ENCODE measurements at places on chromosomes 5 and 9. TPM values are rescaled to one million over a fixed set of nuclear protein-coding genes. Genes with fewer than 3 reads are reported as not detected.

DNA sequence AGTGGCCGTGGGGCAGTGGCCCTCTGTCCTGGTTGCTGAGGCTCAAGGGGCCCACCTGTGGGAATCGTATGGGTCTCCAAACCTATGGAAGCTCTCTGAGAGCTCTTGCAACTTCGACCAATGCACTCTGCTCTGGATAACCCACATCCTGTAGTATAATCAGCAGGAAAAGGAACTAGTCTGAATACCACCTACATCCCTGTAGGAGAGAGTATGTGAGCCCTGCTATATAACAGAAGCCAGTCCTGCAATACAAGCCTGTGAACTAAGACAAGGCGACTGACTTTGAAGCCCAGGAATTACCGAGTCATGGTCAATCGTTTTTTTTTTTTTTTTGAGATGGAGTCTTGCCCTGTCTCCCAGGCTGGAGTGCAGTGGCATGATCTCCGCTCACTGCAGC, 29.8 kb upstream of the BICD2 start:
- no peak for DNase-seq

DNA sequence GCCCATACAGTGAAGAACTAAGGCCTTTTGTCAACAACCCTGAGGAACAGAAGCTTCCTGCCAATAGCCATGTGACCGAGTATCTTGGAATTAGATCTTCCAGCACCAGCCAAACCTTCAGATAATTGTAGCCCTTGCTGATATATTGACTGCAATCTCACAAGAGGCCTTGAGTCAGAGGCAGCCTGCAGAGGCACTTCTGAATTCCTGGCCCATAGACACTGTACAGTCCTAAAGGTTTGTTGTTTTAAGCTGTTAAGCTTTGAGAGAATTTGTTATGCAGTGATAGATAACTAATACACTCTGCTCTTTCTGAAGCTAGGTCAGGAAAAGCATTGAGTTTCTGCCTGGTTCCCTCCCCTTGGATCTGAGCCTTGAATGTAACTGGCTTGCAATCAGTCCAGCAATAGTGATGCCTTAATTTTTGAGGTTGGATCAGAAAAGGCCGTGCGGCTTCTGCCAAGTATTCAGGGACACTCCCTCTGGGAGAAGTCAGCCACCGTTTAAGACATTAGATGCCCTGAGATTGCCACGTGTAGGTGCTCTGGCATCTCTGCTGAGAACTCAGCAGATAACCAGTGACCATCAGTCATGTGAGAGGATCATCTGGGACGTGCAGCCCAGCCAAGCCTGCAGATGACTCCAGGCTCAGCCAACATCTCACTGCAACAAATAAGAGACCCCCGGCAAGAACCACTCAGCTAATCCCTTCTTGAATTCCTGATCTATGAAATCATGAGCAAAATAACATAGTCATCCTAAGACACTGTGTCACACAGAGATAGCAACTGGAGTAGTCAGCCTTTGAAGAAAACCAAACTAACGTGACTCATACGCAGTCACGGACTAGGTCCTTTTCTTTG, 126.8 kb upstream of the STC2 start:
- DNase-seq = no peak

GRCh38 chr5:78905084-78905938, 79.8 kb downstream of the ARSB start:
- DNase-seq = no peak

DNA sequence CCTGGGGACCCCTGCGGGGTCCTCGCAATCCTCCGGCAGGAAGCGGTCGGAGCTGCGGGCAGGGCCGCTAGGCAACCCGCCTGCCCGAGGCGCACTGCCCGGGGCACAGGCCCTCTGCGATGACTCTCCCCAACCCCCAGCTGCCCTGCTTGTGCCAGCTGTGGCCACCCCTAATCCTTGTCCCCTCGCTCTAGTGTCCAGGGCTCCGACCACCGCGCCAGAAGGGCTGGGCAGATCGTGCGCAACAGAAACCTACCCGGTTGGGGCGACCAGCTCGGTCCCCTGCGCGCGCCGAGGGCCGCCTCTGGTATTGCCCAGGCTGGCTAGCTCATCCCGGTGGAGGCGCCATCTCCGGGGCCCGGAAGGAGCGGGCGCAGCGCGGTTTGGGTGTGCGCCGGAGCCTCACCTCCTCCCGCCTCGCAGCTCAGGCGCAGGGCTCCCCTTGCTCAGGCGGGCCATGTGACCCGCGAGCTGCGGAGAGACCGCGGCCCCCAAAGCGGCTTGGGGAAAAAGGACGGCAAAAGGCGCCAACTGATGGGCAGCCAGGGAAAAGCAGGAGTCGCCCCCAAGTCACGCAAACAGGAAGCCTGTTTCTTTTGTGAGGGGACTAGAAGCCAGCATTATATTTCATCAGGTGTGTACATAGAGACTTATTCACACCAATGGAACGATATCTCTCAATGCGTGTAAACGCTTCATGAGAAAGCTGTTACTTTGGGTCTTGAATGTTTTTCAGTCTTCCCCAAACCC, 46.8 kb upstream of the RNF20 start:
- peak; percentile 90 for DNase-seq

DNA sequence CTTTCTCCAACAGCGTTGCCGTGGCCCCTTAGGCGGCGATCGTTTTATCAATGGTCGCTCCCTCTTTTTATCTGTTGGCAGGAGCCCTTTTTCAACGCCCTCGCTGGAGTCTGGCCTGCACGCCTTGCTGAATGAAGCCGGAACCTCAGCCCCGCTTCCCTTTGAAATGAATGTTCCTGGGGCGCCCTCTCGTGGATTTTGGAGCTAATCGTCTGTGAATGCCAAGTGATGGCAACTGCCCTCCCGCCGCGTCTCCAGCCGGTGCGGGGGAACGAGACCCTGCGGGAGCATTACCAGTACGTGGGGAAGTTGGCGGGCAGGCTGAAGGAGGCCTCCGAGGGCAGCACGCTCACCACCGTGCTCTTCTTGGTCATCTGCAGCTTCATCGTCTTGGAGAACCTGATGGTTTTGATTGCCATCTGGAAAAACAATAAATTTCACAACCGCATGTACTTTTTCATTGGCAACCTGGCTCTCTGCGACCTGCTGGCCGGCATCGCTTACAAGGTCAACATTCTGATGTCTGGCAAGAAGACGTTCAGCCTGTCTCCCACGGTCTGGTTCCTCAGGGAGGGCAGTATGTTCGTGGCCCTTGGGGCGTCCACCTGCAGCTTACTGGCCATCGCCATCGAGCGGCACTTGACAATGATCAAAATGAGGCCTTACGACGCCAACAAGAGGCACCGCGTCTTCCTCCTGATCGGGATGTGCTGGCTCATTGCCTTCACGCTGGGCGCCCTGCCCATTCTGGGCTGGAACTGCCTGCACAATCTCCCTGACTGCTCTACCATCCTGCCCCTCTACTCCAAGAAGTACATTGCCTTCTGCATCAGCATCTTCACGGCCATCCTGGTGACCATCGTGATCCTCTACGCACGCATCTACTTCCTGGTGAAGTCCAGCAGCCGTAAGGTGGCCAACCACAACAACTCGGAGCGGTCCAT, 10.0 kb downstream of the S1PR3 start:
- DNase-seq = peak; percentile 83

DNA sequence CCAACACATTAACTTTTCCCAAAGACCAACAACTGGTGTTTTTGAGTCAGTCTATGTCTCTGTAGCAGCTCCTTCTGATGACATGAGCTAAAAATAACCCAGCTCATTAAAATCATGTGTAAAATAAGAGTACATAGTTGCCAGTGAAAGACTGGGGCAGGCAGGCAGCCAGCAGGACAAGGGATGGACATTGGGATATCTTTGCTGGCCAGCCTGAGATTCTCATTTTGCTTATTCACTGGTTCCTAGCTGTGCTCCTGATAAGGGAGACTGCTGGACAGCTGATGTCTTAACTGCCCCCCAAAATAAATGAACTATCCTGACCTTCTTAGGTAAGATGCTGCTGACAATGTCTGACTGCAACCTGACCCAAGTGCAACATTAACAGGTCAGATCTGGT, 33.9 kb downstream of the EPB41L4B start:
- no peak for DNase-seq

- DNase-seq = no peak
Observed at GRCh38 chr9:99109522-99109921, 4.6 kb downstream of the TGFBR1 start.

- no peak for DNase-seq
Observed at GRCh38 chr5:59037041-59037440, 454.2 kb downstream of the RAB3C start.

DNA sequence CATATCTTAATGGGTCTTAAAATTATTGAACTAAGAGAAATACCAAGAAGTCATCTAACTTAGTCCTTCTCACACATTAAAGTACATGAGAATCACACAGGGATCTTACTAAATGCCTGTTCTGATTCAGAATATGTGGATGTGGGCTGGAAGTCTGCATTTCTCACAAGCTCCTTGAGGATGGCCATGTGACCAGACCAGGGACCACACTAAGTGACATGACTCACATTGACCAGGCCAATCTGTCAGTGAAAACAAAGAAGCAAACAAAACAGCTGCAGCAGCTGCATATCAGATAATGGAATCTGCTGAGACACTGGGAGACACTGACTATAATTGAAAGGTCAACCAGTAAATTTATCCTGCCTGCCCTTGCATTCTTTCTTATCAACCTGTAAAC, 110.5 kb downstream of the ADAMTS12 start:
- no peak for DNase-seq

Gene GNG10
- total RNA-seq = 48.0 TPM

Gene SNCAIP
- total RNA-seq = 6.3 TPM

Gene MRPS2
- total RNA-seq = 40.6 TPM

Gene MZB1
- 1.5 TPM for total RNA-seq

Gene TNC
- 31.5 TPM for total RNA-seq
